ENCODE measurements at places on chromosomes 16 and 17. TPM values are rescaled to one million over a fixed set of nuclear protein-coding genes. Genes with fewer than 3 reads are reported as not detected.

DNA sequence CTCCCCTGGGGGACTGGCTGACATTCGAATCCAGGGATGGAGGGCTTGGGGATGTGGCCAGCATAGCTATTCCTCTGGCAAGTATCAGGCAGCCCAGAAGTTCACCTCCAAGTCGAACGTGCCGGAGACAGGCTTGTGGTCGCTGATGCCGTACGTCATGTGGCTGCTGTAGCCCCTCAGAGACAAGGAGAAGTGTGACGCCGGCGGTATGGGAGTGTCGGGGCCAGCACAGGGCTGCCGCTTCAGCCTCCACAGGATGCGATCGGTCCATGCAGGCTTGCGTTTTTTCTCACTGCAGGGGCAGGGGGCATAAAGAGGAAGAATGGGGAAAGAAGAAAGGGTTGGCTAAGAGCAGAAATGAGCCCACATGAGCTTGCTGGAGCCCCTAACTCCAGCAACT, 5.3 kb upstream of the MYO1C start:
- DNase-seq, result no peak
- no peaks in the 10 kb centered on the region for H3K36me3 ChIP-seq
- no peak overlapping the region for H3K27ac ChIP-seq
- peaks cover 13% of the 10 kb centered on the region for H3K4me1 ChIP-seq

GUCY2D gene
- not detected for total RNA-seq

MT4 gene
- total RNA-seq, result not detected

- no peaks in the 10 kb centered on the region for H3K4me1 ChIP-seq
- H3K27me3 ChIP-seq, result peaks cover 3% of the 10 kb centered on the region
- no peaks in the 10 kb centered on the region for H3K36me3 ChIP-seq
- H3K4me3 ChIP-seq, result no peak overlapping the region
- H3K27ac ChIP-seq, result no peak overlapping the region
- no peak for DNase-seq
Observed at GRCh38 chr17:56804454-56804853, 29.3 kb downstream of the C17orf67 start.

All from osteocyte (in vitro differentiated cells).